Omental fat pad (tissue), 4 donors: ENCODE measurements at places on chromosomes 4 and X. TPM values are rescaled to one million over a fixed set of nuclear protein-coding genes. Genes with fewer than 3 reads are reported as not detected.

Gene TMEM255A
- total RNA-seq = 1.1 TPM

Gene PTPN13
- total RNA-seq = 23.5 TPM

Gene TCEAL6
- total RNA-seq = 9.7 TPM

Gene DOK7
- not detected for total RNA-seq

Gene ZCCHC18
- total RNA-seq = 1.3 TPM

Gene EDA2R
- total RNA-seq = 0.24 TPM

Gene FHIP1A
- 29.1 TPM for total RNA-seq

Gene SCD5
- total RNA-seq = 19.9 TPM

Gene GNRHR
- total RNA-seq = not detected

Gene GABRB1
- total RNA-seq = not detected

Gene GPR50
- not detected for total RNA-seq

Gene CSAG2
- not detected for total RNA-seq

Gene ODAM
- total RNA-seq = not detected

Gene RRAGB
- 25.9 TPM for total RNA-seq
